Stimulated activated effector memory CD8-positive, alpha-beta T cell treated with anti-CD3 and anti-CD28 coated beads, Interleukin-12 subunit alpha, Interleukin-12 subunit beta, amount 100 ng/mL, for 72 hours (primary cell): ENCODE measurements at places on chromosomes 6 and 20.

GRCh38 chr6:40322336-40322735 is 264.8 kb downstream of the LRFN2 start:
- no peak for DNase-seq

GRCh38 chr6:46215777-46216176 is 45.0 kb upstream of the ENPP5 start:
- no peak for DNase-seq

- no peak for DNase-seq
Observed at GRCh38 chr6:112118034-112118433, 30.6 kb downstream of the FAM229B start.

DNA sequence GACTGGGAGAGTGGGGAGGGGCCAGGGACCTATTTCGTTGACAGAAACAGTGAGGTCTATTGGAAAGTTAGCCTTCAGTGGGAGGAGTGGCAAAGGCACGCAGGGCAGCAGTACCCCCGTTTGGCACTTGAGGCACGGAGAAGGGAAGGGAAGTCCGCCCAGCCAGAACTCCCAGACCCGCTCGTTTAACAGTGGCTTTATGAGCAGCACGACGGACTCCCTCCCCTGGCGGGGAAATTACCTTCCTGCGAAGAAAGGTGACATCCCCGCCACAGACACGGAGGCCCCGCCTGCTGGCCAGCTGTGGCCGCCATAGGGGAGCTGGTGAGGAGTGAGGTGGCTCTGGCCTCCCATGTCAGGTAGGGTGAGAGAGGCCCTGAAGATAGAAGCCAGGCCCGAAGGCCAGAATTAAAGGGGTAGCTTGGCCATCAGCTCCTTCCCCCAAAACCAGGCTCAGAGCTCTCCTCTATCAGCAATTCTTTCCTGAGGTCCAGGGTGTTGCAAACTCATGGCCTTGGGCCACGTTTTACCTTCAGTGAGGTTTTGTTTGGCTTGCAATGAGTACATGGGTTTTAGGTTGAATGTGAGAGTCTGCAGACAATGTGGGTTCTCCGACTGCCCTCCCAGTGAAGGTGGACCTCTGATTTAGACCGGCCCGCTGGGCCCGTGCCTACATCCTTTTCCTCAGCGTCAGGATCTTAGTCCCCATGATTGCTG is 123.7 kb downstream of the MRPL14 start:
- DNase-seq, result no peak

DNA sequence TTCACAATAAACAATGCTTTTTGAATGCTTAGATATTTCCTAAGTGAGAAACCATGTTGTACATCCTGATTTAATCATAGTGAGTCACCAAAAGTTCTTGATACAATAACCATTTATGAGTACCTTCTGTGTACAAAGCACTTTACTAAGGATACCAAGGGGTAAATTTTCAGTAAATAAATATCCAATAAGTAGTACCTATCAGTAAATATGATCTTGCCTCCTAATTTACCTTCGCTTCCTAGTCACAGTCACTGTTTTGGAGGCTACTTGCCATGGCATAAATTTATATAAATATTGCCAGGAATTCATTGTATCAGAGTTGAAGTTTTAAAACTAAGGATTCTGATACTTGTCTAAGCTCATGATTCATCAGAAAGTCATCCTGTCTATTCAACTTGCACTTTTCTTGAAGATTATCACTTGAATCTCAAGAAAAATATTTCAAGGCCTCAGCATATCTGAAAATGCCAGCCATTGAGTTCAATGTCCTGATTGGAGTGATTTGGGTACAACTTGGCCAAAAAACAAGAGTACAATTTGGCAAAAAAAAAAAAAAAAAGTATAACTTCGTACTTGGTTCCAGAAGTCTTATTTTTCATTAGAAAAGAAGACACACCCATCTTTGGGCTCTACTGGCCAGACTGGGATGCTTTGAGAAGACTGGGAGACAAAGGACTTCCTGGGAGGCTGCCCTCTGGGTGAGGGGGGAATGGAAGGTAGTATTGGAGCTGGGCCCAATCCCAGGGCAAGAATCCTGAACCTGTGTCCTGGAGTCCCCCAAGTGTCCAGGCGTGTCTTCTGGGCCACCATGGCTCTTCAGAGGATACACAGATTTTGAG is 32.8 kb downstream of the RAB22A start:
- DNase-seq, result no peak

- DNase-seq, result no peak
Observed at GRCh38 chr20:17023036-17023435, 203.8 kb upstream of the PCSK2 start.

GRCh38 chr6:119224095-119224701 is 125.4 kb downstream of the MAN1A1 start:
- DNase-seq, result no peak

DNA sequence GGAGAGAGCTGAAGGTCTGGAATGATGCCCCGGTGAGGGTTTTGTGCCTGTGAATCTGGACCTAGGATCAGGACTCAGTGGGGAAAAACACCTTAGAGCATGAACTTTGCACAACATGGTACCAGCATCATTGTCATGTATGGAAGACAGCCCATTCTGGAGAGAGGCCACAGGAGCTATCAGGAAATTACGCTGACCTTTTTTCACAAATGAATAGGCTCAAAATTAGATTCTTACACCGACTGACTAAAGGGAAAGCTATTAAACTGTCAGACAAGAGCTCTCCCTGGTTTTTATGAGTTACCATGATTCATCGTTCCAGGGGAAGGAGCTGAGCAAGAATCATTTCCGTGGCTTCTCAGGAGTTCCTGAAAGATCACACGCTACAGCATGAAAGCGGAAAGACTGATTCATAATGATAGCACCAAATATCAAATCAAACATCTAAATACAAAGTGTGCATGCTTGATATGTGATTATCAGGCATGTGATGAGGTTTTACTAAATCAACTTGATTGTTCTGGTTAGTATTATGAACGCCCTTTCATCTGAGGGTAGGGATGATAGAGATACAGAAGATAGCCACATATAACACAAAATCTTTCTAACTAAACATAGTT is 224.9 kb upstream of the SMLR1 start:
- DNase-seq, result no peak

DNA sequence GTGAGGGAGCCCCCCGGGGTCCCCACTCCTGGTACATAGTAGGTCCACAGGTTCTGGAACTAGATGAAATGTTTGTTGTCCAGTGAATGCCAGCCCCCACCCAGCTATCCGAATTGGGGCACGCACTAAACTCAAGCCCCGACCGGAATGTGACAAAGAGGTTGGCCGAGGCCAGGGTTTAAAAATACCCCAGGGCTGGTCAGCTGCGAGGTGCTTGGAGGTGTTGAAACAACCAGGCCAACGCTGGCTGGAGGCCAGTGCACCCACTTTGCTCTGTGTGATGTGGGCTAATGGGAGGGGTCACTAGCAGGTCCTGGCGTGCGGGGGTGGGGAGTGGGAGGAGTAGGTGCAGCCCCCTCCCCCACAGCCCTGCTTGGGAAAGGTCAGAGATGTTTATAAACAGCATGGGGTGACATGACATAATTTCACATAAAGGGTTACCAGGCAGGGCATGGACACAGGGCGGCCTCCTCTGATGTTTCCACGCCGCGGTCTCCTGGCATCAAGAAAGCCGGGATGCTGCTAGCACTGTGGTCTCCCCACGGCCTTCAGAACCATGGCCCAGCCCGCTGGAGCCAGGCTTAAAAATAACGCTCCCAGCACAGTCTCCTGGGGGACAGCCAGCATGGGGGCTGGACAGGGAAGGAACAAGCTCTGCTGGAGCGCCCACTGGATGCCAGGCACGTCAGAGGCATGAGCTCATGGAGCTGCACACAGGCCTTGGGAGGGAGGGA is 111.2 kb upstream of the PTPN1 start:
- DNase-seq, result no peak

- DNase-seq, result no peak
Observed at GRCh38 chr20:19252451-19253120, 40.1 kb downstream of the SLC24A3 start.

DNA sequence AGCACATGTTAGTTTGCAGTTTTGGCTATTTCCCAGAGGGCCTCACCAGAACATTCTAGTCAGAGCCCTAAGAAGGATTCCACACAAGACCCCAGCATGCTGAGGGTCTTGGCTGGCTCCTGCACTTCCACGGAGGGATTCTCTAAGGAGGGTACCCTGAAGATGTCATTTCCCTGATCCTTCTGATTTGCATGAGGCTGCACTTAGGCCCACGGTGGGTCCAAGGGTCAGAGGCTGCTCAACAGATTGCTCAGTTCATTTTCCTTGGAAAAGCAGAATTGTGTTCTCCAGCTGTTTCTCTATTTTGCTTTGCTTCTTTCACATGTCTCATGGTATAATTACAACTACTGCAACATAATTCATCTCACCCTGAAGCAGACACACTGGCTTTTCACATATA is 22.2 kb downstream of the PREP start:
- DNase-seq, result no peak

- no peak for DNase-seq
Observed at GRCh38 chr6:8155259-8156012, 53.1 kb upstream of the EEF1E1 start.

DNA sequence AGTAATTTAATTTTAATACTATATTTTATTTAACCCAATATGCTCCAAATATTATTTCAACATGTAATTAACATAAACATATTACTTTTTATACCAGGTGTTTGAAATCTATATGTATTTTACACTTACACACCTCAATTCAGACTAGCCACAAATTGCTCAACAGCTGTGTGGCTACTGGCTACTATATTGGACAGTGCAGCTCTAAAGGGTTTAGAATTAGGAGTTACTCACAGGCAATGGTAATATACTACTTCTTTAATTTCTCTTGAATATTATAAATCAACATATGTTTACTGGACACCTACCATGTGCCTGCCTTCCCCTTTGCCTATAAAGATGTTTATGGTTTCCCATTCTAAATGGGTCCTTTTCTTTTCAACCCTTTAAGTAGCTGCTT is 2.3 kb downstream of the MTRF1L start:
- no peak for DNase-seq

GRCh38 chr20:52289956-52290565 is 98.5 kb upstream of the ZFP64 start:
- DNase-seq, result no peak
